ENCODE measurements at places on chromosomes 2 and 18.

- DNase-seq = no peak
These were observed 77.8 kb upstream of the TFCP2L1 start for GRCh38 chr2:121362774-121363173.

DNA sequence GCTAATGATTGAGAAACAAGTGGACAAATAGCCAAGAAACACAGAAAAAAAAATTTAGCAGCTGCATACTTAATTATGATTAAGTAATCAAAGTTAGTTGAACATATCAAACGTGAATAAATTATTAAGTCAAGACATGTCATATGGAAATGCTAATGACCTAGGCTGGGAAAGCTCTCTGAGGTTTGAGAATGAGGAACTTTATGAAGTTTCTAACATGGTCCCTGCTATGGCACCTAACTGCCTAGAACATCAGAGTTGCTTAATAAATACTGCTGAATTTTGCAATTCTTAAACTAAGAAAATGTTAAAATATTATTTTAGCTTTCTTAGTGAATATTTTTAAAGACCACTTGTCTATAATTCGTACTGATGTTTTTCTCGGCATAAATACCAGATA, 99.8 kb downstream of the AFF3 start:
- DNase-seq = no peak

DNA sequence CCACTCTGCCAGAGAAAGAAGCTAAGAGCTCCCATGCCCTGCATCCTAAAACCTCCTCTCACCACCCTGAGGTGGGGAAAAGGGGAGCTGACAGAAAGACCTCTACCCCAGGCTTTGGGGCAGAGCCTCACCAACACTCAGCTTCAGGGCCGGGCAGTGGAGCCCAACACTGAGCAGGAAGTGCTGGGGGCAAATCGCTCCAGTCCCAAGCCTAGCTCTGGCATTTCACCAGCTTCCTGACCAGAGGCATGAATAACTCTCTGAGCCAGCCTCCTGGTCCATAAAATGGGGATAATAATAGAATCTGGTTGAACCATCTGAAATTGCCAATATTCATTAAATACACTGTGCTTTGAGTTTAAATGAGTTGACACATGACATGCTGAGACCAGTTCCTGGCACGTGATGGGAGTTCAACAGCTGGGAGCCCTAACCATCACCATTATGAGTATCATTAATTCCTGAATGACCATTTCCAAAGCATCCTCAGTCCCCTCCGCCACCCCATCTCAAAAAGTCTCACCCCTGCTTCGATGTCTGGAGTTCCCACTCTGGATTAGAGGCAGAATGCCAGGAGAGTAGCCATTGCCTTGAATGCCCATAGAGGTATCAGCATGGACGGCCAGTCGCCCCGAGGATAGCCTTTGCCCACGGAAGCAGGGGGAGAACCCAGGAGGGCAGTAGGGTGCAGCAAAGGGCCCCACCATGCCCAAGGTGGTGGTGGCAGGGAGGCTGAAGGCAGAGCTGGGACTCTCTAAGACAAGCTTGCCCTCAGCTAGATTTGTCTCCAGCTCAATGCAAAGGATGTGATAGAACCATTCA, 153.4 kb downstream of the TNS1 start:
- no peak for DNase-seq

- DNase-seq = peak; percentile 93
These were observed 129.2 kb downstream of the KLHL29 start for GRCh38 chr2:23513872-23514793.

DNA sequence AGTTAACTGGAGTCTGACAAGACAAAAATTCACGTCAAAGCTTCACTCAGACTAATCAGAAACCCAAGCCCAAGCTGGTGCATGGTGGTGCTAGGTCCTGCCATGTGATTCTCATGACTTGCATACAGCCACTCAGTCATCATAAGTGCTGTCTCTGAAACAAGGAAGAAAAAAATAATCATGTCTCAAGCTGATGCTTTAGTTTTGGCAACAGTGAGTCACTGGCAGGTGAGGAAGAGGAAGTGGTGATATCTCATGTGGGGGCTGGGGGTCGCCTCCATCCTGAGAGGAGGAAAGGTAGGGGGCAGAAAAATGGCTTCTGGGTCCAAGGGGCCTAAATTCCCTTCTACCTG, 136.3 kb downstream of the TMEM163 start:
- DNase-seq = no peak

DNA sequence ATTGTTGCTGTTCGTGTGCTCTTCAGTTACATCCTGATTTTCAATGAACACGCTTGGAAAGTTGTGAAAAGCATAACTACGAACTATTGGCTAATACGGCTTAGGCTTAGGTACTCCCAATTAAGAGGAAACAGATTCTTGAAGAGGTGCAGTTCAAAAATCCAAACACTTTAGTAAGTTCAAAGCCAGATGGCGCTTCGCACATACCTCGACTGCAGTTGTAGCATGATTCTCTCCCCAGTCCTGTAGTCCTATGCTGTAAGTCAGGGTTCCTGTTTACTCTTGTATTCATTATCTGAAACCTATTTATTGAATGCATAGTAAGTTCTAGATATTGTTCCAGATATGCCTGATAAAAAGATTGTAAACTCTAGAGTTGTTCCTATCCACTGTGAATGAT, 165.2 kb downstream of the TRIB2 start:
- DNase-seq = no peak

GRCh38 chr2:121699421-121700333, 37.0 kb downstream of the NIFK start:
- DNase-seq = no peak

DNA sequence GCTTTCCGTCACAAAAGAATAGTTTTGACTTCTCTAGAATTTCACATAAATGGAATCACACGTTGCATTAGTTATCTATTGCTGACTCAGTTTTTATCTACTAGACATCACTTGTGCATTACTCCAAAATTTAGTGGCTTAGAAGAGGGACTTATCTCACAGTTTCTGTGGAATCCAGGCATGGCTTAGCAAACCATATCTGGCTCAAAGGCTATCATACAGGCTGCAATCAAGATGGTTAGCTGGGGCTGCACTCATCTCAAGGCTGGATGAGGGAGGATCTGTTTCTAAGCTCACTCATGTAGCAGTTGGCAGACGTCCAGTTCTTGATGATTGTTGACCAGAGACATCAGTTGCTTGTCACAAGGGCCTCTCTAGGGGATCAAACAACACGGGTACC, 6.6 kb upstream of the DSC3 start:
- DNase-seq = no peak

DNA sequence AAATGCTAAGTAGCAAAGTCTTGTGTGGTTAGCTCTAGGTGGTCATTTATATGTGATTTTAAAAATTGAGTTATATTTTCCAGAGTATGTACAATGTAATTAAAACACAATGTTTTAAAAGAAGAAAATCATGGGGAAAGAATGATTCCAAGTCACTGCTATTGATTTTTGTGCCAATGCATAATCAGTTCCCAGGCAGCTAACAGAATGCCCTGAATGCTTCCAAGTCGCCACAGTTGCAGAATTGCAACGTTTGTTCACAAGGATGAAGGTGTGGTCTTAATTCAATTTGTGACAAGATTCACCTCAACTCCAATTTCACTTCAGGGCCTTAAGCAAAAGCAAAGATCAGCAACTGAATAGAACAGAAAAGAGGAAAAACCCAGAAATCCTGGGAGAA, 200.4 kb downstream of the SPP2 start:
- DNase-seq = no peak
